Stimulated activated CD4-positive, alpha-beta T cell treated with anti-CD3 and anti-CD28 coated beads, TNF-alpha, amount 100 ng/mL, for 4 hours (primary cell): ENCODE measurements at places on chromosomes 12 and 14.
A peak's percentile ranks its signal among the peaks of the same experiment; 100 is the strongest.

DNA sequence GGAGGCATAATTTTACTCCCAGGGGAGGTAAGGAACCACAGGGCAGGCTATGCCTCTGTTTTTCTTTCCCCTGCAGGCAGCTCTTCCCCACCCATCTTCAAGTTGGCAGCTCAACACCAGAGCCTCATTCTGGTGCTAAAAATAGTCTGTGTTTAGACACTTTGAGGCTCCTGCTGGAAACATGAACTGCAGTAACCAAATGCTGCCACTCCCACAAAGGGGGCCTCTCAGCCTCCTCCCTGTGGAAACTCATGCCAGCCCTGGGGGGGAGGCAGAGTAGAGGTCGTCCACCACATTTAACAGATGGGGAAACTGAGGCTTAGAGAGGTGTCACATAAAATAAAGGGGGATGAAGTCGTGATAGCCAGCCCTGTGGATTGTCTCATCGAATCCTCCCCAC is 61.4 kb downstream of the WSCD2 start:
- DNase-seq, result no peak

DNA sequence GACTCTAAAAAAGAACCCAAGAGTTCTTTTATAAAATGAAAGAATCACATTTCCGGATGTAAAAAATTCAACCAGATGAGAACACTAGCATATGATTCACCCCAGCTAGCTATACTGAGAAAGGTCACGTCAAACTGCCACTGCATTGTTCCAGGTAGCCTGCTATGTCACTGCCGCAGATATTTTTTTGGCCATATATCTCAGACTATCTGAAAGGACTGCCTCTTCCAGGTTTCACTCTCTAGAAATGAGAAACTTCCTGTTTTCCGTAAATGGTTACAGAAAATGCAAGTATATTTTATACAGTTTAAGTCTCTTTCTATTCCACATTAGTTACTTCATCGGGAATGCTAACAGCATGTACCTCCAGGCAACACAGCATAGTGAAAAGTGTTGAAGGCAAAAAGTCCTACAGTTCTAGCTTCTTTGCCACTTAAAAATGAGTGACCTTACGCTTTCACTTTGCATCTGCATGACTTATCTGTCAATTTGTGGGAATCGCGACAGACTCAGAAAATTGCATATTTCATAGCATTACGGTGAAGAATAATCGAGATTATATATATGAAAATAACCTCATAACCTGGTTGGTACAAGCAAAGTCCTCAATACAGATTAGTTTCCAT is 105.2 kb downstream of the MED13L start:
- peak; percentile 8 for DNase-seq

GRCh38 chr14:93100100-93100499 is 15.6 kb downstream of the ITPK1 start:
- DNase-seq, result no peak

- DNase-seq, result no peak
Measured at GRCh38 chr14:76984787-76985375, 43.6 kb downstream of the IRF2BPL start.

- no peak for DNase-seq
Measured at GRCh38 chr14:102209224-102209966, 69.7 kb downstream of the WDR20 start.

DNA sequence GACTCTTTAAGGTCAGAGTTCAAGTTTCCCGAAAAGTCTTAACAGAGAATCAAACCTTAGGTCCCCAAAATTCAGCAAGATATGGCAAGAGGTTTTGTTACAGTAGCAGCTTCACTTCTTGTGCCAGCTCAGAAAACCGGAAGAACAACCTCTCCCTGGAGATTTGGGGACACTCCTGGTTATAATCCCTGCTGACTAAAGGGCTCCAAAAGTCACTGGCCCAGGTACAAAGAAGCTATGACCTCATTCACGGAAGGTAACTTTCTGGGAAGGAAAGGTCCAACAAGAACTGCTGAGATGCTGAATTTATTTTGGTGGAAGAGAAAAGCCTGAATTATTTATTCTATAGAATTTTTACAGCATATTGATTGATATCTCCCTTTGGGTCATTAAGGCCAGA is 55.6 kb upstream of the DIO2 start:
- no peak for DNase-seq
